ENCODE measurements at places on chromosomes 4 and X.

DNA sequence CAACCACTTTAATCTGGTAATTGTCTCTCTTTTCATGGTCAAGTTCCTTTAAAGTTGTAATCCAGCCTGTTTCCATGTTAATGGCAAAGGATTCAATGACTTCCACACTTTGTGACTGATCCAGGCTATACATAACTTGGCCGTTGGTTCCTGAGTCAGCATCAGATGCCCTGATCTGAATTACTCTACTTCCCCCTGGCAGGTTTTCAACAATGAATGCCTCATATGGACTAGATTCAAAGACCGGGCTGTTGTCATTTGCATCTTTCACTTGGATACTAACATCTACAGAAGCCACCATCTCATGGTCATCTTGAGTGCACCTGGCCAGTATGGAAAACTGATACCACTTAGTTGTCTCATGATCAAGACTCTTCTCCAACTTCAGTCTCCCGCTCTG is 62.6 kb upstream of the MTNR1A start:
- DNase-seq = no peak

GRCh38 chr4:104418286-104418685 is 76.4 kb downstream of the CXXC4 start:
- no peak for DNase-seq

GRCh38 chrX:151692825-151693224 is 2.4 kb upstream of the PRRG3 start:
- no peak for DNase-seq

- DNase-seq = peak; percentile 41
Observed at GRCh38 chr4:47209833-47210232, 178.5 kb downstream of the GABRB1 start.

- DNase-seq = no peak
Observed at GRCh38 chr4:11105715-11106114, 323.0 kb downstream of the HS3ST1 start.

GRCh38 chr4:128600996-128601871 is 208.3 kb upstream of the JADE1 start:
- DNase-seq = peak; percentile 31

DNA sequence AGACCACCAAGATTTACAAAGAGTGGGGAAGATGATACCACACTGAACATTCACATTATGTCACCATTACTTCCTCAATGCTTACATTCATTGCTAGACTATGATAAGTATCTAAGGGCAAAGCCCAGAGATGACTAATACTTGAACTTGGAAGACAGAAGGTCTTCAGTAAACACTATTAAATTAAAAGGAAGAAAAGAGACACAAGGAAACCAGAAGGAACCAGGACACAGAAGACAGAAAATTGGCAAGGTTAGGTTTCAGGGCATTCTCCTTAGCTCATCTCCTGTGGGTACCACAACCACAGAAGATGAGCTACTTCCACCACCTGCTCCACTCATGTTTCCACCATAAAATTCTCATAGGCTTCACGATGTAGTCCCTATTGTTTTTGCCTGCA is 64.9 kb downstream of the NLGN4X start:
- no peak for DNase-seq
